ENCODE measurements at places on chromosomes 7 and 10. TPM values are rescaled to one million over a fixed set of nuclear protein-coding genes. Genes with fewer than 3 reads are reported as not detected.

Gene CYP3A5
- total RNA-seq, result 0.96 TPM

Gene UNCX
- not detected for total RNA-seq

Gene GPR141
- total RNA-seq, result not detected

- H3K36me3 ChIP-seq, result no peaks in the 10 kb centered on the region
- no peak for DNase-seq
- H3K27ac ChIP-seq, result no peak overlapping the region
- H3K27me3 ChIP-seq, result peaks cover 71% of the 10 kb centered on the region
- no peaks in the 10 kb centered on the region for H3K4me1 ChIP-seq
Observed at GRCh38 chr10:600876-601659, 88.4 kb downstream of the DIP2C start.
